Cerebellar cortex (tissue), 1 donor: ENCODE measurements at places on chromosomes 7 and 10.
A peak's percentile ranks its signal among the peaks of the same experiment; 100 is the strongest.

DNA sequence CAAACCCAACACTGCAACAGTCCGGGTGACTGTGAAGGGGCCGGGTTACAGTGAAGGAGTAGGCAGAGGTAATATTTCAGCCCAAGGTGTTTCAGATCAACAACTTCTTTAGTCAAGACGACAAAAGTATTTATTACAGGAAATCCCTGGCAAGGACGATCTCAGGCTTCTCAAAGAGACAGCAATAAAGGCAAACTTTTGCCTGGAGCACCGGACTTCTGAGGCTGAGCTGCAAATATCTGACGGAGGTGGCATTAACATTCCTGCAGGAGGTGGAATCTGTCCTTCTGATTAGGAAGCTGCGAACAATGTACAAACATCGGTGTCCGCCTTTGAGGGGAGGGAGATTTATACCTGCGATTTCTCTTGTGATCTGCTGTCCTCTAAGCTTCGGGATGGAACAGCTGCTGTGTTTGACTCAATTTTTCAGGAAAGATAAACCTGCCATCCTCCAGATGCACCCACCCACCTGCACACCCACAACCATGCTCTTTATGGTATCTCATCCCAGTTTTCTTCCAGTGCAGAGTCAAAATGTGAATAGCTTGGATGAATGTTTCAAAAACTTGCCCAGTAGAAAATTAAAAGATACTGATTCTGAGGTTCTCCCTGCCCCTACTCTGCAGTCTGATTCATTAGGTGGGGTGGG, 32.1 kb downstream of the EMX2 start:
- DNase-seq: no peak

DNA sequence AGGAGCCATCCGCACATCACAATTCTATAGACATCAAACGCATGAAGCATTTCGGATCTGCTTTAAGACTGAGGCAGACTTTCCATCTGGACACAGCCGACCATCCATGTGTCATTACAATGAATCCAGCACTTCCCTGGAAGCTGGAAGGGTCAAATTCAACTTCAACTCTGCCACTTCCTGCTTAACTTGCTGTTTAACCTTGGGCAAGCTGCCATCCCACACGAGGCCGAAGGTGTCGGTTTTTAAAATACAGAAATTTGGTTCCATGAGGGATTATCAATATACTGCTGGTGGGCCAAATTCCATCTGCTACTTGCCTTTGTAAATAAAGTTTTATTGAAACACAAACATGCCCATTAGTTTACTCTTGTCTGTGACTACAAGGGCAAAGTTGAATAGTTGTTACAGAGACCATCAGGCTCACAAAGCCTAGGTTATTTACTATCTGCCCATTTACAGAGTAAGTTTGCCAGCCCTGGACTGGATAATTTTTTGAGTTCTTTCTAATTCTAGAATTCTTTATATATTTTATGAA, 134.6 kb downstream of the FAM204A start:
- DNase-seq: no peak

DNA sequence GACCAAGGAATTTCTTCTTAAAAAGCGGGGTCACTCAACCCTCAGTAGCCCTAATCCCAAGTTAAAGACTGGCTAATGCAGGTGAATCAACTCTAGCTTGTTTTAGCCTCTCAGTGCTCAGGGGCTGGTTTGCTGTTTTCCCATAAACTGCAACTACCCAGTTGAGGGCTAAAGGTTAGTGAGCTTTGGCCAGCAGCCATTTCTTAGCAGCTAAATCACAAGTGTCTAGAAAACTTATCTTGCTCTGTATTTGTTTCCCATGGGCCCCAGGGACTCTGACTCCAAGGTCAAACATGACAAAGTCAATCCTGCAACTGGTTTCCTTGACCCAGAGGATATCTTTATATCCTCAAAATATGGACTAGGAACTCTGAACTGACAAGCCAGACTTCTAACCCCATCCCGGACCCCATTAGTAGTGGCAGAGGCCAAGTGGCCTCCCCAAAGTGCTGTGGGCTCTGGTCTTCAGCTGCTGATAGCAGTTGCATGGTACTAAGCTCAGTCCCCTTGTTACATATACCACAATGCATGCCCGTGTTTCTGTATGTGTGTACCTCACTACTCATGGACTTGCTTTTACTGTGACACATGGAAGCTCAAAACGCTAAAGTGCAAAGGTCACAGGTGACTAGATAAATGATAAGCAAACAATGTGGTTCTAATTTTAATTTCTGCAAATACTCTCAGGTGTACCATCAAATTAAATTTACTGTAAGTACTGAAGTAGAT, 793.0 kb upstream of the IGFBP3 start:
- no peak for DNase-seq

- no peak for DNase-seq
These were observed 42.1 kb downstream of the CFAP46 start for GRCh38 chr10:132900211-132900756.

GRCh38 chr7:19928247-19928646, 154.8 kb upstream of the TMEM196 start:
- no peak for DNase-seq

DNA sequence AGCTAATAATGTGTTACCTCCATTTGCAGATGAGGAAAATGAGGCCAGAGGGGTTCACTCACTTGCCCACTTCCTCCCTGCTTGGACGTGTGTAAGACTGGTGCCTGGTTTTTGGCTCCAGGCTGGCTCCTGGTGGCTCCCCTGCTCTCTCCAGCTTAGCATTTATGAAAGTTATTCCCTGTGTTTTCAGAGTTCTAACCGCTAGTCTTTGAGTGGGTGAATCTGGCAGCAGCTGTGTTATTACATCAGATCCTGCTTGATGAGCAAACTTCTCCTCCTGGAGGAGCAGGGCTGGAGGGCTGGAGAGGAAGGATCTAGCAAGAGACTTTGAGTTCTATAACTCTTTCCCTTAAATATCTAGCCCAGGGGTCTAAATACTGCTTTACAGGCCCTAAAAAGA, 80.9 kb upstream of the AGBL3 start:
- no peak for DNase-seq

DNA sequence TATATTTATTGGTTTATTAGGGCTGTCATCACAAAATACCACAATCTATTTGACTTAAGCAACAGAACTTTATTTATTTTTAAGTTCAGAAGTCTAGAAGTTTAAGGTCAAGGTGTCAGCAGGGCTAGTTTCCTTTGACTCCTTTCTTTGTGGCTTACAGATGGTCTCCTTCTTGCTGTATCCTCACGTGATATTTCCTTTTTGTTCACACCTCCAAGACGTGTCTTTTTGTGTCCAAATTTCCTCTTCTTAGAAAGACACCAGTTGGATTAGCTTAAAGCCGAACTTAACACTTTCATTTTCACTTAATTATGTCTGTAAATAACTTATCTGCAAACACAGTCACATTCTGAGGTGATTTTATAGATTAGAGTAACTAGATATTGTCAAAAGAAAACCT, 631.4 kb upstream of the POT1 start:
- DNase-seq: no peak

DNA sequence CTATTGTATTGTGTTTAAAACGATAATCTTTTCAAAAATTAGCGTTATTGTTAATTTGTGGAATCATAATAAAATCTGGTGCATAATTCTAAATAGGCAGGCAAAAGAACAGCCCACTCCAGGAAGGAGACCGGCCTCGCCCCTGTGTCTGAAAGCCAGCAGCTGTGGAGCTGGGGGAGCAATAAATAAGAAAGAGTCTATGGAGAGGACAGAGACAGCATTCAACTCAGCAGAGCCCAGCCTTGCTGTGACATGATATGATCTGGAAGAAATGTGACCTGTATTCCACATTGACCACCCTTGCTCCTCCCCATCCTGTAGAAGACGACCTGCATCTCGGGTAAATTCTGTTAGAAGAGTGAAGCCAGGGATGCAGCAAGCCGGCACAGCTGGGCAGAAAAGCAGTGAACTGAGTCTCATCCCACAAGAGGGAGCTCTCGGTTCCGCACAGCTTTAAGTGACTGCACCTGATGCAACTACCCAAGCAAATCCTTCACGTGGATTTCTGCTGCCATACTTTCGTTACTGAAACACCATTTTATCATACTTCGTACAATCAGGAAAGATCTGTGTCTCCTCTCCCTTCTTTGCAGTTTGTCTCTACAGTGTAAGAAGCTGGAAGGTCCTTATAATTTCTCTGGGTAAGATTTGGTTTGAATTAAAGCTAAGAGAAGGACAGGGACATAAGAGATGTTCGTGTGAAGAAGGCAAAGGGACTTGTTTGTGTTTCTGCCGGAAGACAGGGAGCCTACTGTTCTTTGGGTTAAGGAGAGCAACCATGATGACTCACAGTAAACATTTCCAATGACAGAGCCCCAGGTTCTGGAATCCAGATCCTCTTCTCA, 427.1 kb downstream of the GPAM start:
- DNase-seq: peak; percentile 39

- DNase-seq: no peak
These were observed 97.0 kb upstream of the AMPH start for GRCh38 chr7:38728145-38728544.

GRCh38 chr7:133941496-133941895, 185.6 kb upstream of the LRGUK start:
- no peak for DNase-seq

DNA sequence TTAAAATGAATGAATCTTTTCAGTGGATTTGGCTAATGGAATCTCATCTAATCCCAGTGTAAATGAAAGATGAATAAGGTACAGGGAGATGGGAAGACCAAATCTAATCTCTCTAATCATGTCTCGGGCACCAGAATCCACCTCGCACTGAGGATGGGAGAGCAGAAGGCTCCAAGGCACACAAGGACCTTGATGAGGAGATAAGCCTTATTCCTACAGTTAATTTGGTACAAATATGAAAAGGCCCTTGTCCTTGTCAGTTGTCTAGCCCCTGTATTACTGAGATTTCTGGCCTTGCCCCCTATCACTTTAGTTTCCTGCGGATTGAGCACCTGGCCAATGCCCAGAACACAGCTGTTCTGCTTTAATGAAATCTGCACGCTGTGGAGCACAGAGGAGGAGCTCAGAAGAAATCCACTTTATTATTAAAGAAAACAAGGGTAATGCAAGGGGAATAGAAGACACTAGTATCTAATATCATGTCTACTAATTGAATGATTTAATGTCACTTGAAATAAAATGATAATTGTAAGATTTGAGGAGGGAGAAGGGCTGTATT, 321.4 kb upstream of the HGF start:
- DNase-seq: no peak

DNA sequence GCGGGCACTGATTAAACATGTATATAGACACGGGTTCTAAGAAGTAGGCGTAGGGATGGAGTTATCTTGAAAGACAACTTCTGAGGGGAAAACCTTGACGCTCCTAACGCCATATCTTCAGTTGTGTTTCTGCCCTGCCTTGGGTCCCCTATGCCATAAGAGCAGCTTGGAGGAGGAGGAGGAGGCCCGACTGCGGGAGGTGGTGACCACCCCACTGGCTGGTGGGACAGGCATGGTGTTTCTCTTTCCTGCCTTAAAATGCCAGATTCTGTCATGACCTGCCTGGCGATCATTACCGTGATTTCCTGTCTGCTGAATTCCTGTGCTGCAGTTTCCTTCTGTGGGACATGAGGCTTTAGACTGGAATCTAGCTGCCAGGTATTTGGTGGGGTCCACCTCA, 15.9 kb downstream of the ZNF783 start:
- no peak for DNase-seq

- DNase-seq: no peak
These were observed 47.0 kb downstream of the RBM20 start for GRCh38 chr10:110691139-110691538.

- no peak for DNase-seq
These were observed 42.4 kb downstream of the PLXNA4 start for GRCh38 chr7:132533916-132534315.
